ENCODE measurements at places on chromosomes 13 and 19. TPM values are rescaled to one million over a fixed set of nuclear protein-coding genes. Genes with fewer than 3 reads are reported as not detected.

GRCh38 chr19:45607071-45608029 is 5.3 kb upstream of the GPR4 start:
- peak; percentile 18 for DNase-seq
- no peak overlapping the region for H3K27ac ChIP-seq
- peaks cover 12% of the 10 kb centered on the region for H3K4me1 ChIP-seq

DNA sequence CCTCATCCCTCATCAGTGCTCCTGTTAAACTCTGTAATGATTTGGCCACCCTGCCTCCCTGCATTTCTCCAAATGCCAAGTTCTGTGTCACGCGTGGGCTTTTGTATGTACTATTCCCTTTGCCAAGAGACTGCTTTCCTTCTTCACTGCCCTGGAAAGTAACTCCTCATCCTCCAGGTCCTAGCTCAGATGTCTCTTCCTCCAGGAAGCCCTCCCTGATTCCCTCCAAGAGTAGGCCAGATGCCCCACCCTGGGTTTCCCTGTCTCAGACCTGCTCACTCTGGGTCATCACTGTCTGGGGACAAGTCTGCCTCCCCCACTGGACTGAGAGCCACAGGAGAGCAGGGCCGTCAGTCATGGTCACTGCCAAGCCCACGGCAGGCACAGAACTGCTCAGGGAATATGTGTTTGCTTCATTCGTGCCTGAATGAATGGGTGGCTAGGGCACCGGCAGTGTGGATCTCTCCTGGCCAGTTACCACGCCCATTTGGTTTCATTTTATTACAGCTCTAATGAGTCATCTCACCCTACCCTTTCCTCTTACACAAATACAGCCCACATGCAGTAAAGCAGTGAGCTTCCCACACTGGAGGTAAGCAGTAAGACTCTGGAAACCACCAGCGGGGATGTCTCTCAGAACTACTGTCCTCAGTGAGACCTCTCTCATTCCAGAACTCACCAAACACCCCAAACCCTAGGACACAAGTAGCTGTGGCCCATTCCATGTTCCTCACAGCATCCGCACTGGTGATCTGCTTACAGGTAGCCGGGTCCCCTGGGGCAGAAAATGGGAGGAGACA is 12.1 kb upstream of the GPR4 start:
- H3K4me1 ChIP-seq: peaks cover 5% of the 10 kb centered on the region
- DNase-seq: no peak
- no peak overlapping the region for H3K27ac ChIP-seq
- H3K27me3 ChIP-seq: no peaks in the 10 kb centered on the region
- peaks cover 9% of the 10 kb centered on the region for H3K36me3 ChIP-seq
- H3K4me3 ChIP-seq: no peak overlapping the region

ZNF724 gene
- 6.0 TPM for polyA plus RNA-seq

- peaks cover 12% of the 10 kb centered on the region for H3K4me1 ChIP-seq
- H3K4me3 ChIP-seq: no peak overlapping the region
- H3K27ac ChIP-seq: no peak overlapping the region
- no peaks in the 10 kb centered on the region for H3K36me3 ChIP-seq
- no peak for DNase-seq
Measured at GRCh38 chr19:34838753-34839431, 65.9 kb upstream of the ZNF599 start.

SLITRK5 gene
- polyA plus RNA-seq: not detected
